ENCODE measurements at places on chromosomes 7 and 10.

DNA sequence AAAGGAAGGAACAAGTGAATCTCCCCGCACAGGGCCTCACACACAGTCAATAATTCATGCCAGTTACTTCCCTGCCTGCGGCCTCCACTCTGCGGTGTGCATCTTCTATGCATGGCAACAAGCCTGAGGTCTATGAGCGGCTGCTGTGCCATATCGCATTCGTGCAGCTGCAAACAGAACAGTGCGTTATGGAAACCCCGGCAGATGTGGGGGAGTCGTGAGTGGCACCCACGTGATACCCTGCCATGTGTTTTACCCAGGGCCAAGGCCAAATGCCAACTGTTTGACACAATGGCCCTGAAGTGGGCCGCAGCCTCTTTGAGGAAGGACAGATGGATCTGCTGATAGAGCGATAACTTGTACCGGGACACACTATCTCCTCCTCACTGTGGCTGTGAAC, 13.4 kb downstream of the TNS3 start:
- DNase-seq: no peak

- DNase-seq: no peak
Observed at GRCh38 chr7:2689343-2689847, 1.4 kb downstream of the AMZ1 start.

- DNase-seq: no peak
Observed at GRCh38 chr10:31578181-31578852, 259.3 kb downstream of the ZEB1 start.

- DNase-seq: no peak
Observed at GRCh38 chr7:139018910-139019309, 16.9 kb downstream of the ZC3HAV1L start.

- no peak for DNase-seq
Observed at GRCh38 chr7:29486191-29486700, 77.4 kb upstream of the PRR15 start.

DNA sequence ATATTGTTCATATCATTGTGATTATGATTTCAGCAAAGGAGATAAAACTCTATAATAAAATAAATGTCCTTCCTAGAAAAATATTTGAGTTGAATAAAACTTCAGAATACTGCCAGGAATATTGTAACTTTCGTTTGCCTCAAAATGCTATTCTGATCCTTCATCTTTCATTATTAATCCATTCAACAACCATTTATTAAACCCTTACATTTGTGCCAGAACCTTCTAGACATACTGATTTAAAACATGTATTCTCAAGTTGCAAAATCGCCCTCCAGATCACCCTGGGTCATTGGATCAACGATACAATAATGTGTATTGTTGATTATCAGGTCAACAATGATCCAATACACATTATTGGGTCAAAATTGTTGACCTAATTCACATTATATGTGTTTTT, 759.8 kb downstream of the CNTNAP2 start:
- DNase-seq: no peak

GRCh38 chr10:58544135-58544534, 31.5 kb downstream of the BICC1 start:
- DNase-seq: no peak

DNA sequence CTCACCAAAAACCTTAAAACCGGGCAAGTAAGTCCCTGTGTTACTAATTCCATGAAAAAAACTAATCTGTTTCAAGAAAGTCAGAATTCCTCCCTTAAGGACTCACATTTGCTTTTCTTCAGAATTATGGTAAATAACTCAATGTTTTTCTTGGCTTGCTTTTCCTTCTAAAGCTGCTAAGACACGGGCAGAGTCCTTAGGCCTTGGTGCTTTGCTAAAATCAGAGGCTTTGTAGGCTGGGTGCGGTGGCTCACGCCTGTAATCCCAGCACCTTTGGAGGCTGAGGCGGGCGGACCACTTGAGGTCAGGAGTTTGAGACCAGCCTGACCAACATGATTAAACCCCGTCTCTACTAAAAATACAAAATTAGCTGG, 32.0 kb downstream of the GNA12 start:
- DNase-seq: no peak

GRCh38 chr7:140619176-140619575, 21.4 kb downstream of the DENND2A start:
- DNase-seq: no peak

GRCh38 chr7:103984050-103984449, 5.4 kb downstream of the RELN start:
- DNase-seq: no peak

GRCh38 chr10:25877296-25877695, 56.7 kb upstream of the MYO3A start:
- no peak for DNase-seq

DNA sequence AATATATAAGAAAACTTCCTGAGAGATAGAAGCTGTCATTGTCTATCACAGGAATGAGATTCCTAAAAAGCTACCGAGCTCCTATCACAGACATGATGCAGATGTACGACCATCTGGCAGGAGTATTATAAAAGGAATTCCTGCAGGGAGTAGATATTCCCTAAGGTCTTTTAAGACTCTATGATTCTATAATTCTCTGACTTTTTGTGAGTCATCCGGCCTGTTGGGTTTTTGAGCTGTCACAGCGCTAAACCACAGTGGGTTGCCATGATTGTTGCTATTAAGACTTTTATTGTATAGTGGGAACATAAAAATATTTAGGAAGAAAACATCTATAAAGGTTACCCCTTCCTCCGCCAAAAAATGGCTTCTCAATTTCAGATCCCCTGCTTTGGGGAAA, 223.4 kb downstream of the BMPER start:
- no peak for DNase-seq

GRCh38 chr7:43943417-43944187, 17.4 kb downstream of the UBE2D4 start:
- DNase-seq: no peak

GRCh38 chr10:100655760-100656421, 89.5 kb upstream of the PAX2 start:
- no peak for DNase-seq

Data from NCI-H2107 (cell line).